ENCODE measurements at places on chromosomes 11 and 22. TPM values are rescaled to one million over a fixed set of nuclear protein-coding genes. Genes with fewer than 3 reads are reported as not detected.

NPAS4 gene
- total RNA-seq: not detected

PKDREJ gene
- total RNA-seq: not detected

MS4A1 gene
- not detected for total RNA-seq

NCAM1 gene
- 0.37 TPM for total RNA-seq

CRYBB2 gene
- total RNA-seq: not detected

SLC6A5 gene
- not detected for total RNA-seq

PRR33 gene
- total RNA-seq: not detected

MS4A13 gene
- not detected for total RNA-seq

IGLL5 gene
- not detected for total RNA-seq

APOBEC3G gene
- total RNA-seq: 10.4 TPM

PTS gene
- total RNA-seq: 28.9 TPM

SMC1B gene
- under 0.01 TPM for total RNA-seq

SCUBE2 gene
- 0.20 TPM for total RNA-seq

APOL5 gene
- total RNA-seq: not detected

POTEH gene
- not detected for total RNA-seq

SLC22A12 gene
- total RNA-seq: not detected

NEFH gene
- total RNA-seq: 0.37 TPM

TUB gene
- 7.7 TPM for total RNA-seq

FGF19 gene
- total RNA-seq: not detected

YAP1 gene
- total RNA-seq: 114 TPM

ANAPC15 gene
- total RNA-seq: 21.1 TPM

MUC5B gene
- total RNA-seq: not detected

TEAD1 gene
- 71.3 TPM for total RNA-seq

DTX4 gene
- 0.59 TPM for total RNA-seq

SLC15A3 gene
- 4.5 TPM for total RNA-seq

ALDH3B1 gene
- 33.1 TPM for total RNA-seq

LRFN4 gene
- total RNA-seq: 28.9 TPM

UVRAG gene
- total RNA-seq: 20.6 TPM

CNGA4 gene
- 0.37 TPM for total RNA-seq

LRRN4CL gene
- 38.2 TPM for total RNA-seq

P4HA3 gene
- 0.98 TPM for total RNA-seq

ZNF280B gene
- total RNA-seq: 0.98 TPM

HMOX1 gene
- total RNA-seq: 184 TPM
